ENCODE measurements at places on chromosomes 5 and 9. TPM values are rescaled to one million over a fixed set of nuclear protein-coding genes. Genes with fewer than 3 reads are reported as not detected.

Gene SLC31A1
- polyA plus RNA-seq = 32.2 TPM

Gene SH3PXD2B
- 11.0 TPM for polyA plus RNA-seq

Gene NLN
- polyA plus RNA-seq = 11.8 TPM

Gene SH2D3C
- 7.4 TPM for polyA plus RNA-seq

Gene SPRY4
- polyA plus RNA-seq = 41.7 TPM

Gene LNPEP
- polyA plus RNA-seq = 19.7 TPM

Gene RUSC2
- 12.0 TPM for polyA plus RNA-seq
